ENCODE measurements at places on chromosomes 1 and 21.

DNA sequence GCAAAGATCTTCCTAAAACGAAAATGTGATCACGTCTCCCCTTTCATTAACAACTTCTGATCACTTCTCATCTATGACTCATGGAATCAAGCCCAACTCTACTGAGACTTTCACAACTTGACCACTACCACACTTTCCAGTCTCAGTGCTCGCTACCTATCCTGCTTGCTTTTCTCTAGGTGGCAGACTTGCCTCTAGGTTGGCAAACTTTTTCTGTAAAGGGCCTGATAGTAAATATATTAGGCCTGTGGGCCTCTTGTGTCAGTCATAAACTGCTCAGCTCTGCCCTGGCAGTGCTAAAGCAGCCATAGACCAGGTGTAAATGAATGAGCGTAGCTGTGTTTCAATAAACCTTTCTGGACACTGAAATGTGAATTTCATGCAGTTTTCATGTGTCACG is 21.5 kb upstream of the HMGB4 start:
- DNase-seq: no peak

GRCh38 chr1:58515794-58516401 is 30.6 kb downstream of the OMA1 start:
- no peak for DNase-seq

DNA sequence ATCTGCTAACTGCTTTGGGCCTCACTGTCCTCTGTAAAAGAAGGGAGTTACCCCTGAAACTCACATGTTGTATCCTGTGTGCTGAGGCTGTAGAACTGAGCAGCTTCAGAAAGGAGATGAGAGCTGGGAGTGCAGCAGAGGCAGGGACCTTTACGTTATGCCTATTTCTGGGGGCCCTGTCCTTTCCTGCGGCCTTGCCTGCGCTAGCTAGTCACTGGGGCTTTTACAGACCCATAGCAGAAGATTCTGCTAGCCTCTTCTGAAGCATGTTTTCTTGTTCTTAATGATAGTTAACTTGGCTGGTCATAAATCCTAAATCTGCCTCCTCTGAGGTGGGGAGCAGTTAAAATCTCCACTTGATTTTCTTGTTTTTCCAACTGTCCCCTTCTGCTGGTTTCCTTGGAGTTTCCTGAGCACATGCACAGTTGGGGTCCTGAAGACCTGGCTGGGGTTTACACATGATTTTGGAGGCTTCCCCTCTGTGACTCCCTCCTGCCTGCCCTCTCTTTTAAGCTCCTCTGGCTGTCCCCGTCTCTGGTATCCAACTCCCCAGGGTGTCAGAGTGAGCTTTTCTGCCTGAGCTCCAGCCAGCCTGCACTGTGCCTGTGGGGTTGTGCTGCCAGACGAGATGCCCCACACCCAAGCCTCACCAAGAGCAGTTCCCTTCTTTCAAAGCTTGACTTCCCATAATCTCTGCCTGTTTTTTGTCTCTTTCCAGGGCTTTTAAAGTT is 76.6 kb downstream of the NOS1AP start:
- no peak for DNase-seq

DNA sequence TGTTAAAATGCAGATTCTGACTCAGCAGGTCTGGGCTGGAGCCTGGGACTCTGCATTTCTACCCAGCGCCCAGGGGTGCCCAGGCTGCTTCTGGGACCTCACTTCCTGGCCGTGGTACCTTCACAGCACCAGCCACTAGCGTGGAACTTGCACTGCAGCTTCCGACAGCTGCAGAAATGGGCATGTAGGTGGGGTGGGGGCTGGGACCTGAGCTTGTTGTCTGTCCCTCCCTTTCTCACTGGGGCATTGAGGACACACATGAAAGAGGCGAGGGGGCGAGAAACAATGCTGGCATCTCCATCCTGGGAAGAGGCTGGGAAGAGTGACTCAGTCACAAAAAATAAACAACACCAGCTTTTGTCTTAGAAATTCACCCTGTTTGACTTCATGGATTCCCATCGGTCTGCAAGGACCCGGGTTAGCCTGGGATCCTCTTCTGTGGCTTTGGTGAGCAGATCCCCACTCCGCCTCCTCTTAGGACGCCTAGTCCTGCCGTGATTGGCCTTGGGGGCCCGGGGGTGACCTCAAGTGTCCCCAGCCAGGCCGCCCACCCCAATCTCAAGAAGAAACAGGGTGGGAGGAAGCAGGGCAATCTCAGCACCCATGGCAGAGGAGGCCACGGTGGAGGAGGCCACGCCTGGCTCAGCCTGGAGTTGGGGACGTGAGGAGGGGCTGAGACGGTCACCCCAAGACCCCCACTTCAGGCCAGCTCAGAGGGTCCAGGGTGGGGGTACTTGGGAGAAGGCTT is 29.9 kb upstream of the POFUT2 start:
- no peak for DNase-seq

GRCh38 chr1:26627954-26628353 is 67.9 kb upstream of the ARID1A start:
- DNase-seq: no peak

DNA sequence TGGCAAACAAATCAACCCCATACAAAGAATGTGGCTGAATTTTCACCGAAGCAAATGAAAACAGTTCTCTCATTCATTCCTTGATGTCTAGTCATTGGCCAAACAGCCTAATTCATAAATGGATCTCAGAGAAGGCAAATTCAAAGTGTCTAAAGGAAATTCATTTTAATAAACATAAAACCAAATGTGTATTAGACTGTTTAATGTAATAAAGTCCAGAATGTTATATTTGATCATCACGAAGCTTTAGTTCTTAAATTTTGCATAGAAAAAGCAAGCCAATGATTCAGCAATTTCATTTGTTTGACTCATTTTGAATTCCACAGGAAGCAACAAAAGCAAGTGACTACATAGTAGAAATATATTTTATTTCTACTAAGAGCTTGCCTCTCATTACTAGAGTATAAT is 379.2 kb upstream of the ADAMTS5 start:
- no peak for DNase-seq

DNA sequence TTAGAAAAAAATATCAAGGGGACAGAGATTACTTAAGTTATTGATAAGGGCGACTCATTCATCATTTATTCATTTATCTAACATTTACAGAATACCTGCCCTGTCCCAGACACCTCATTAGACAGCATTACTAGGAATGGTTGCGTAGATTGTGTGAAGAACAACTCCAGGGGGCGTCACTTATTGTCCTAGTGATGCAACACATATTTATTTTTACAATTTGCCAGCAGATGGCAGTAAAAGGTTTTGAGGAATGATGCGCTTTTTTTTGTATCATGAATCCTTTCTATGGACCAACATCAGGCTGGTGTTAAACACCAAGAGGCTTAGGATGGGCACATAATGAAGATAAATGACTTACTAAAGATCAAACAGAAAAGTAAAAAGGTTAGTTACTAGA is 5.5 kb downstream of the NCAM2 start:
- no peak for DNase-seq

- no peak for DNase-seq
Measured at GRCh38 chr21:27209546-27209945, 242.7 kb upstream of the ADAMTS5 start.

- DNase-seq: no peak
Measured at GRCh38 chr1:218692808-218693207, 347.7 kb downstream of the TGFB2 start.

DNA sequence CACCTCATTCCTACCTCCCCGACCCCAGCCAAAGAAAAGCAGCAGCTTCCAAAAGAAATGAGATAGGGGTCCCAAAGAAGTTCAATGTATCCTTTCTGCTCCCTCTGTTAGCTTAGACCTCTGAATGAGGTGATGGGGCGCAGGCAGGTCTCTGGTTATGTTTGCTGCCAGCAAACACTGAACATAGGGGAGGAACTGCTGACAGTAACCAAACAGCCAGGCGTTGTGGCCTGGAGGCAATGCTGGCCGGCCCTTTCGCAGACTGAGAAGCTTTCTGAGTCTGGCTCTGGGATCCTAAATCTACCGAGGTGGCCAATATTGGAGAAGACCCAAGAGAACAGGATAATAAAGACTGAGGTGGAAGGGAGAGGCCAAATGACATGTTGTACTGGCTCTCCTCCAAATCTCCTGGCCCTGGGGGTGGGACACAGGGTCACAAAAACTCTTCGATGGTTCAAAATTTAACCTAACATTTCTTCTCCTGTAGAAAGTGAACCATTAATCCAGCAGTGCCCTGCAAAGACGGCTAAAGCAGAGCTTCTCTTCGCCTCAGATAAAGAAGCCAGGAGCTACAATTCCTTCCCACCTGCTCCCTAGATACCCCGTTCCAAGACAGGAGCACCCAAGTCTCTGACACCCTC is 19.6 kb downstream of the SSR2 start:
- no peak for DNase-seq

- no peak for DNase-seq
Measured at GRCh38 chr1:205291596-205291995, 29.9 kb downstream of the NUAK2 start.

DNA sequence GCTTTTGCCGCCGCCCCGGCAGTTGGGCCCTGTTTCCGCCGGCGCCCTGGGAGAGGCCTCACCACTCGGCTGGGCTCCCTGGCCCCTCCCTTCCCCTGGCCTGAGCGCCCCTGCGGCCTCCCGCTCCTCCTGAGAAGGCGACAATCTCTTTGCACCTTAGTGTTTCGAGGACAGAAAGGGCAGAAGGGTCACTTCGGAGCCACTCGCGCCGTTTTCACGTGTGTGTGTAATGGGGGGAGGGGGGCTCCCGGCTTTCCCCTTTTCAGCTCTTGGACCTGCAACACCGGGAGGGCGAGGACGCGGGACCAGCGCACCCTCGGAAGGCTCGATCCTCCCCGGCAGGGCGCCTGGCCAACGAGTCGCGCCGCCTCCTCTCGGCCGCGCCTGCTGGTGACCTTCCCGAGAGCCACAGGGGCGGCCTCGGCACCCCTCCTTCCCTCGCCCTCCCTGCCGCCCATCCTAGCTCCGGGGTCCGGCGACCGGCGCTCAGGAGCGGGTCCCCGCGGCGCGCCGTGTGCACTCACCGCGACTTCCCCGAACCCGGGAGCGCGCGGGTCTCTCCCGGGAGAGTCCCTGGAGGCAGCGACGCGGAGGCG is 432 bp upstream of the SIM2 start:
- DNase-seq: no peak

DNA sequence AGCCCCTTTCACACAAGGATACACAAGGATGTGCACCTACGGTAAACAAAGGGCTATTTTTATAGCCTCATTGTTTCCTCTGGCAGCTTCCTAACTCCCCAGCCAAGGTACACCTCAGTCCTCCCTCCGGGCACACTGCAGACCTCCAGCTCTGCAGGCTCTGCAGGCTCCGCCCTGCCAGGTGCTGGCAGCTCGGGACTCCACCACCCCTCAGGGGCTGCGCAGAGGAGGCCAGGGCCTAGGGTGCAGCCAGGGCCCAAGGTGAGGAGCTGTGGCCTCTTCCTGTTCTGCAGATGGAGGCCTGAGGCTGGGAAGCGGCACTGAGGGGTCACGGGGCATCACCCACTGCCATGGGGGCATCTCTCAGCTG is 19.8 kb upstream of the CLSTN1 start:
- DNase-seq: no peak

DNA sequence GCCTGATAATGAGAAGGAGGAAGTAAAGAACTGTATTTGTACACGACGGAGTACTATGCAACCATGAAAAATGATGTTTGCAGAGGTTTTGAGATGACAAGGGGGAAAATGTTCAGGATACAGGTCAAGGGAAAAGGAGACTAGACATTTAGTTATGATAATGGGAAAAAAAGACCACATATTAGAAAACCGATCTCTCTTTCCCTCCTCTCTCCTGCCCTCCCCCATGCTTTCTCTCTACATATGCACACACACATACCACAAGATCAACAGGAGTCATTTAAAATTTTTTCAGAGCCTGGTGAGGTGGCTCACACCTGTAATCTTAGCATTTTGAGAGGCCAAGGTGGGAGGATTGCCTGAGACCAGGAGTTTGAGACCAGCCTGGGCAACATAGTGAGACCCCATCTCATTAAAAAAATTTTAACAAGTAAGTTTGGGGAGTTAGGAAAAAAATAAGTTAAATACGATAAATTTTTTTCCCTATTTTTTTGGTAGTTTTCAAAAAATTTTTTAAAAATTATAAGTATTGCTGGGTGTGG is 44.5 kb downstream of the ECE1 start:
- DNase-seq: no peak

GRCh38 chr1:82323144-82323841 is 522.6 kb downstream of the ADGRL2 start:
- no peak for DNase-seq

GRCh38 chr1:211257826-211258225 is 1.3 kb upstream of the RCOR3 start:
- no peak for DNase-seq

DNA sequence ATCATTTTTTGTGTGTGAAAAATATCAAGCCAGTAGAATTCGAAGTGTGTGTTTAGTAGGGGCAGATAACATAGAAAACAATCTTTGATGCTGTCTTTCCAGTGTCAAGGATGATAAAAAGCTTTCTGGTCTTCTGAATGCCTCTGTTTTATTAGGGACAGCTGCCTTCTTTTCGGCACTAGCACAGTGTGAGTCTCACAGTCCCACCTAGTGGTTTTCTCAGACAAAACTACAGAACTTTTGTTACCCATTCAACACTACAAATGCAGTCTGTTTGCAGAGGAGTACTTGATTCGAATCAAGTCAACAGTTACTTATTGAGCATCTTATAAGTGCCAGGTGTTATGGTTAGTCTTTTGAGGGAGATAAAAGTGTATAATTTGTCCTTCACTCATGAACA is 30.6 kb upstream of the MCOLN3 start:
- DNase-seq: no peak

GRCh38 chr1:16882986-16883385 is 12.8 kb upstream of the RNU1-2 start:
- DNase-seq: no peak
